ENCODE measurements at places on chromosomes 7 and 10.

DNA sequence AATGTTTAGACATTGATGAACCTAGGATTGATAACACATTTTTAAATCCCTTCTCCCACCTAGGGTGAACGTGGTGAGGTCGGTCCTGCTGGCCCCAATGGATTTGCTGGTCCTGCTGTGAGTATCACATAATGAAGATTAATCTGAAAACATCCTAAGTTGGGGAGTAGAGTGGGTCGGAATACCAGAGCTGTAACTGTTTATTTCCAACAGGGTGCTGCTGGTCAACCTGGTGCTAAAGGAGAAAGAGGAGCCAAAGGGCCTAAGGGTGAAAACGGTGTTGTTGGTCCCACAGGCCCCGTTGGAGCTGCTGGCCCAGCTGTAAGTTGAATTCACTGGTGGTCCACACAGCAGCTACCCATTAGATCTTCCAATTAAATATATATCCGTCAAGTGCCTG, 25.6 kb downstream of the COL1A2 start:
- DNase-seq: no peak

GRCh38 chr7:103011650-103012049, 62.9 kb downstream of the FBXL13 start:
- DNase-seq: peak; percentile 47

GRCh38 chr10:8182806-8183205, 128.3 kb downstream of the GATA3 start:
- no peak for DNase-seq

- DNase-seq: no peak
These were observed 18.6 kb upstream of the ZMIZ2 start for GRCh38 chr7:44729949-44730590.

DNA sequence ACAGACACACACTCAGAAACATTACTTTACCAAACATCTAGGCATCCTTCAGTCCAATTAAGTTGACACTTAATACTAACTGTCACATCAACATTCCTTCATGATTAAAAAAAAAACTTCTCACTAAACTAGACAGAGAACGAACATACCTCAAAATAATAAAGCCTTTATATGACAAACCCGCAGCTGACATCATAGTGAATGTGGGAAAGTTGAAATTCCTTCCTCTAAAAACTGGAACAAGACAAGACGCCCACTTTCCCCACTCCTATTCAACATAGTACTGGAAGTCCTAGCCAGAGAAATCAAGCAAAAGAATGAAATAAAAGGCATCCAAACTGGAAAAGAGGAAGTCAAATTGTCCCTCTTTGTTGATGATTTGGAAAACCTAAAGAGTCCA, 96.9 kb upstream of the PPP1R9A start:
- DNase-seq: peak; percentile 54

DNA sequence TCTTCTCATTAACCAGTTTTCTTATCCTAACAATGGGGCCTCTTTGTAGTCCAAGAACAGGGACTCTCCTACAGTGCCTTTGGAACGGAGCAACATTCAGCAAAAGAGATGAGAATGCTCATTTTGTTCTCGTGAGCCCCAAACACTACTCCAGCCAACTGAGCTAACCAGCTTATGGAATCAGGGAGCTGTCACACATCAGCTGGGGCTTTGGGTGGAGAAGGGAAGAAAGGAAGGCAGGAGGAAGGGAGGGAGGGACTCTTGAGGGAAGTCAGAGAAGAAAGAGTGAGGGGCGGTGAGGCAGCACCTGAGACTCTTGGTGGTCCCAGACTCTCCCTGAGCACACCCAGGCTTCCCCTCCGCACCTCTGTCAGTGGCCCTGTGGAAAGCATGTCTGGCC, 123.1 kb downstream of the CLEC2L start:
- DNase-seq: no peak

DNA sequence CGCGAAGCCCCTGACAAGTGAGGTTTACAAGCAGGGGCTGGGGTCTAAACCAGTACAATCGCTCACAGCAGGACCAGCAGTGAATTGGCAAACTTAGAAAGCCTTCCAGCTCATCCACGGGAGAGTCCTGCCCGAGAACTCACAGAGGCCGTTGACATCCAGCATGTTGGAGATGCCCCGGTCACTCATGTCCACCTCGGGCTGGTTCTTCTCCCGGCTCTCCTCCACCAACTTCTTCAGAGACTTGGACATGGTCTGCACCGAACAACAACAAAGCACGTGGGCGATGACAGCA, 447 bp downstream of the RSU1 start:
- no peak for DNase-seq

GRCh38 chr7:24039991-24040624, 243.9 kb upstream of the NPY start:
- DNase-seq: no peak

GRCh38 chr7:140674899-140675701, 2.4 kb downstream of the ADCK2 start:
- peak; percentile 77 for DNase-seq

GRCh38 chr10:94002156-94002555, 8.4 kb downstream of the PLCE1 start:
- no peak for DNase-seq

DNA sequence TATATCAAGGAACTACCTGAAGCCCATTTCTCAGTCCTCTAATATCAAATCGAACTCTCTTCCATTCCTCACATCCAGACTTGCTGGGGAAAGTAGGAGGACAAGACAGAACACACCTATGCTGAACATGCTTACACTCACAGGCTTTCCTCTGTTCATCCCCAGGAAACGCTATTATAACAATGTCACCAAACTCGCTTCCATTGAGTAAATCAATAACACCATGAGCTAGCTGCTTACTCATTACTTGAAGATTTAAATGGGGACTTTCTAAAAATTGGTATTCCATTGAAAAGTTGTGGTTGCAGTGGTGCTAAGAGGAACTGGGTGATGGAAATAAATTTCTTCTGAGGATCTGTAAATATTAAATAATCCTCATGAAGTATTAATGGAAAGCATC, 88.8 kb downstream of the SLC25A13 start:
- no peak for DNase-seq

DNA sequence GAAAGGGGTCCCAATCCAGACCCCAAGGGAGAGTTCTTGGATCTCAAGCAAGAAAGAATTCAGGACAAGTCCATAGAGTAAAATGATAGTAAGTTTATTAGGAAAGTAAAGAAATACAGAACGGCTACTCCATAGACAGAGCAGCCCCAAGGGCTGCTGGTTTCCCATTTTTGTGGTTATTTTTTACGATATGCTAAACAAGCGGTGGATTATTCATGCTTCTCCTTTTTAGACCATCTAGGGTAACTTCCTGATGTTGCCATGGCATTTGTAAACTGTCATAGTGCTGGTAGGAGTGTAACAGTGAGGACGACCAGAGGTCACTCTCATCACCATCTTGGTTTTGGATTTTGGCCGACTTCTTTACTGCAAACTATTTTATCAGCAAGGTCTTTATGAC, 1033.4 kb downstream of the SORCS3 start:
- DNase-seq: no peak

DNA sequence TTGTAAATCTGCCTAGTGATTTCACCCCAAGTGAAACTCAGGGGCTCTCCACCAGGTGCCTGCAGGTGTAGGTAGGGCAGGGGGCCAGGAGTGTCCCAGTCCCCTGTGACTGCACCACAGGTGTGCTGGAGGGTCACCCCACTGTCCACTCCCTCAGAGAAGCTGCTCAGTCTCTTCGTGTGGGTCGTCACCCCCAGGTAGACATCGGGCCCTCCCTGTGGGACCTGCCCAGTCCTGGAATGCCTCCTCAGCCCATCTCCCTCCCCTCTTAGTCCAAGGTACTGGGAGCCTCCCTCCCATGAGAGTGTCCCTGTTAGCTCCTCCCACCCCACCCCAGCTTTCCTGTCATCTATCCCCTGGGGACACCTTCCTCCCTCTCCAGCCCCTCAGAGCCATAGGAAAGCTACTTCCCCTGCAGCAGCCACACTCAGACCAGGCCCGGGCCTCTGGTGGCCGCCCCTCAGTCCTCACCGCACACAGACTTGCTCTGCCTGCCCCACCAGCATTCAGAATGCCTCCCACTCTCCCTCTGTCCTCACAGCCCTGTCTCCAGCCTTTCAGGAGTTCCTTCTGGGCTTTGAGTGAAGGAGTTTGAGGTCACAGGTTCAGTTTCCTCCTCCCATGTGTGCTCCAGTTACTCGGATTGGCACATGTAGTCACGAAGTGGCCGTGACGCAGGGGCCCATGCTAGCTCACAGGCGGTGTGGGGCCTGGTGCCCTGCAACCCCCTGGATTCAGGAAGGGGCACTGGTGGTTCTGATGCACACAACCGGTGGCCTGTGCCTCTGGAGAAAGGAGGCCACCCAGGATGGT, 5.1 kb downstream of the ALOX5 start:
- no peak for DNase-seq

- DNase-seq: no peak
These were observed 111.8 kb downstream of the ANKRD61 start for GRCh38 chr7:6142871-6143380.
